Hypothalamus (tissue), 51 donors: ENCODE measurements at places on chromosomes 4 and X.

DNA sequence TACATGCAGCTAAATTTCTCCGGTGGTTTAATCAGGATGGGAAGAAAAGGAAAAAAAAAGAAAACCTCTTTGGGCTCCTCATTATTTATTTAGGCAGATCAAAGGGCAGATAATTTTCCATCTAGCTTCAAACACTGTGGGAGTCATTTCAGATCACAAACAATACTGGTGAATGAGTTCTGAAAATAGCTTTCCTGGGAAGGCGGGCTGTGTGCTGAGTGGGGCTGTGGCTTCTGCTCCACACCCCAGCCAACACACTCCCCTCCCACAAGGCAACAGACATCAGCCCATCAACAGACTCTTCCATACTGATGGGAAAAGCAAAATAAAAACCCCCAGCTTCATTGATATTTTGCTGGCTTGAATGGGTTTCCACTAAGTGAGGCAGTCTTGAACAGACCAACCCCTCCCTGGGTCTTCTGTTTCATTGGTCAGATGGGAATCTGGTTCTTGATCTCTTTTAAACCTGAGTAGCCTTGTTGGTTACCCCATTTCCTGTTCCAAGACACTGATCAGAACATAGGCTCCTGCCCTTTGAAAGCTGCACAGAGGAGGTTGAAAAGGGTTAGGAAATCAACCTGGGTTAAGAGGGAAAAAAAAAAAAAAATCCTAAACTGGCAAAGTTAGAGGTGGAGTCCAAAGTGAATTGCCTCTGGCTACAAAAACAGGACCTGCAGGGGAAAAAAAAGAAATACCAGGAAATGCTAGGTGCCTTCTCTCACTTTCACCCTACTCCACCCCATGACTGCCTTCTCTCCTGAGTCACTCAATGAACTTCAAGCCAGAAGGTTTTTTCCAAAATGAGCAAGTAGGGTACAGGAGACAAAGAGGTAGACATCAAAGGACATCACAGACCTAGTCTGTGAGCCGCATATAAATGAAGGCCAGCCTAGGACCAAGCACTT, 20.0 kb downstream of the AMOT start:
- DNase-seq = no peak

DNA sequence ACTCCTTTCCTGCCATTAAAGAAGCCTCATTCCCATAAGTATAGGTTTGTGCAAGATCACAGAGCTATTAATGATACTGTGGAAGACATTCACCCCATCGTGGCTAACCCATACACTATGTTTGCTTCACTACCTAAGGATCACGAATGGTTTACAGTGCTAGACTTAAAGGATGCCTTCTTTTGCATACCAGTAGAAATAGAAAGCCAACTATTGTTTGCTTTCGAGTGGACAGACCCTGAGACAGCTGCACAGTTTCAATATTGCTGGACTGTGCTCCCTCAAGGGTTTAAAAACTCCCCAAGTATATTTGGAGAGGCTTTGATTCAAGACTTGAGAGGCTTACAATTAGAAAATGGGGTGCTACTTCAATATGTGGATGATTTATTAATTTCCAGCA, 16.0 kb upstream of the PAPSS1 start:
- DNase-seq = no peak

DNA sequence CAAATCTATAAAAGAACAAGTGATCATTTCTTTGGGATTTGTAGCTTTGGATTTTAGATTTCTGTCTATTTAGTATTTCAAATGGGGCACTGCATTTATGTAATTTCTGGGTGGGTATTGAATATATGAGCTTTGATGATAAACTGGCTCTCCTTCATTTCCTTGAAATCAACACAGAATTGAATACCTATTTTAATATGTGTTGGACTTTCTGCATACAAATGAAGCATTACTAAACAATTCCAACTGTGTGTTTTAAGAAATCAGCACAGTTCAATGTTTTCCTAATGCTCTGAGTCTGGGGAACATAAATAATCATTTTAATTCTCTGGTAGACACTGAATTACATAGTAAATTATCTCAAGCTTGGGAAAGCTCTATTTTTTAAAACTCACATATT, 42.0 kb upstream of the GBA3 start:
- no peak for DNase-seq

DNA sequence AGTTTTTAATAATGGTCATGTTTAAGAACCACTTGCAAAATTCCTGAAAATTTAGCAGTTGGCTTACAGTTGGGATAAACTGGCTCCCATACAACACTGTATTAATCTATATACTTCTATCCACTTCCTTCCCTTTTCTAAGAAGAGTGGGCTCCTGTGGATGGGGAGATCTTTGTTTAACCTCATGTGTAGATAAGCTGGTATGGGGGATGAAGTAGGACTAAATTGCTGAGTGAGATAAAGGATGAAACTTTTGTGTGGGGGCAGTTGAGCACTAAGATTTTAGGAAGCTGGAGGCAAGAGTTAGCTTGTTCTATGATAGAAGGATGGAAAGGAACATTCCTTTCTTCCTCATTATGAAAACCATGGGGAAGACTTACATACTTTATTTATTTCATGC, 54.6 kb upstream of the ATP8A1 start:
- no peak for DNase-seq

DNA sequence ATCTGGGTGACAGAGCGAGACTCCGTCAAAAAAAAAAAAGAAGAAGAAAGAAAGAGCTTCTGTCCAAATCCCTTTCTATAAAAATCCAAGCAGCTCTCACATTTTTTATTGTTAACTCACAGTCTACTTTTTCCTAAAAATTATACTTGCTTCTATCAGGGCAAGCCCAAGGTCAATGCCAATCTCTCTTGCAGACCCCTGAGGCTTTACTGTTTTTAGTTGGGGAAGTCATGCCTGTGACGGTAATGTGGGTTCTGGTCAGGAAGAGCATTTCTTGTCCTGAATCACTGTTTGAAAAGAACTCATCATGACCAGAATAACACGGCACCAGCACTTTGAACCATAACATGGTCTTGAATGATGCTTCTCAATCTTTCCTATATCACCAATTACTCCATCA, 54.6 kb upstream of the CITED1 start:
- no peak for DNase-seq

DNA sequence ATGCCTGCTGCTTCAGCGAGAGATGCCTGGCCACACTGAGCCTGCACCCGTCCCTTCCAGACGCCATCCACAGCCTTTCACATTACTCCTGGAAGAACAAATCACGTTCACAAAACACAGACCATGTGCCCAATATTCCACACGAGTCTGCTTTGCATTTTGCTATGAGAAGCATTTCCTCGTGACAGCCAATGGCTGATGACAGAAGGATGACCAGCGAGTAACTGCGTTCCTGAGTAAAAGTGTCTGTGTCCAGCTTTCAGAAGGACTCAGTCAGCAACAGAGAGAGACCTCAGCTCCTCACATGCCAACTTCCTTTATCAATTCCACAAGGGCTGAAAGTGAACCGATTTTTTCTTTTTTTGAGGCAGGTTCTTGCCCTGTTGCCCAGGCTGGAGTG, 19.5 kb downstream of the NAT8L start:
- DNase-seq = no peak

DNA sequence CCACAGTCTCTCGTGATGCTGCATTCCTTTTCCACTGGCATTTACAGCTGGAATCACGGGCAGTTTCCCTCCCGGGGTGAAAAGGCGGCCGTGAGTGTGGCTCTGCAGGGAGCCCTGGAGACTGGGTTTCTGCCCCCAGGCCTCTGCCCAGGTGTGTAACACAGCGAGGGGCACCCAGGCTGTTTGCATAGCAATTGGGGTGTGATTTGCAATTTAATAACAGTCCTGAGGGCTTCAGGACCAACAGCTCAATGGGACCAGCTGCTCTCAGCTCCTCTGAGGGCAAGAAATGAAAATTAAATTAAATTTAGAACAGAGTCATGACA, 99.0 kb upstream of the SHOX start:
- no peak for DNase-seq

DNA sequence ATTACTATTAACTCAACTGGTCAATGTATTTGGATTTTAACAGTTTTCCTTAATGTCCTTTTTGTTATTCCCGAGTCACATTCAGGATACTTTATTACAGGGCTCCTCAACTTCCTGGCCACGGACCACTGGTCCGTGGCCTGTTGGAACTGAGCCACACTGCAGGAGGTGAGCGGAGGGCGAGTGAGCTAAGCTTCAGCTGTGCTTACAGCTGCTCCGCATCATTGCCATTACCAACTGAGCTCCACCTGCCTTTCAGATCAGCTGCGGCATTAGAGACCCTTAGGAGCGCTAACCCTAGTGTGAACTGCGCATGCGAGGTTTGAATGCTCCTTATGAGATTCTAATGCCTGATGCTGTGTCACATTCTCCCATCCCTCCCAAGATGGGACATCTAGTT, 591.7 kb downstream of the CCSER1 start:
- no peak for DNase-seq

DNA sequence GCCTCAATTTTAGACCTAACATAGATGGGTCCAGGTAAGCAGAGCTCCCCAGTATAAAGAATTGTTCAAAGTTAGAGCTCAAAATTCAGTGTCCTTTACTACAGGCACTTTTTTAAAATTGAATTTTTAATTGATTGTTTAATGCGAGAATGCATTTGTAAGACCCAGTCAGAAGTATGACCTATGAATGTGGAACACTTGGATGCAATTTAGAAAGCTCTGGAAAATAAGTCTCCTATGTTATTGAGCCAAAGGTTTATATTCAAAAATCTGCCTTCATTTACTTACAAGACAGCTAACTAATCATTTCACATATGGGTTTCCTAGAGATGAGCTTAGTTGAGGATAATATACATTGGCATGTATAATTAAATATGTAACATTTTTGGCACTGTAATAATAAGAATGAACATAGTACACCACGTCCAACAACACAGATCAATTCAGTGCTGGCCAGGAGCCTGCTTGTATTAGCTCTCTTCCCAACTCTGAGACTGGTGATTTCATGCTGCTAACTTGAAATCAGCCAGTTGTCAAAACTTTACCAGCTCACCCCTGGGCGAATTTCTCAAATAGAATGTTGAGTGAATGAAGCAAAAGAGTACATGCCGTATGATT, 197.2 kb upstream of the NPY2R start:
- no peak for DNase-seq

DNA sequence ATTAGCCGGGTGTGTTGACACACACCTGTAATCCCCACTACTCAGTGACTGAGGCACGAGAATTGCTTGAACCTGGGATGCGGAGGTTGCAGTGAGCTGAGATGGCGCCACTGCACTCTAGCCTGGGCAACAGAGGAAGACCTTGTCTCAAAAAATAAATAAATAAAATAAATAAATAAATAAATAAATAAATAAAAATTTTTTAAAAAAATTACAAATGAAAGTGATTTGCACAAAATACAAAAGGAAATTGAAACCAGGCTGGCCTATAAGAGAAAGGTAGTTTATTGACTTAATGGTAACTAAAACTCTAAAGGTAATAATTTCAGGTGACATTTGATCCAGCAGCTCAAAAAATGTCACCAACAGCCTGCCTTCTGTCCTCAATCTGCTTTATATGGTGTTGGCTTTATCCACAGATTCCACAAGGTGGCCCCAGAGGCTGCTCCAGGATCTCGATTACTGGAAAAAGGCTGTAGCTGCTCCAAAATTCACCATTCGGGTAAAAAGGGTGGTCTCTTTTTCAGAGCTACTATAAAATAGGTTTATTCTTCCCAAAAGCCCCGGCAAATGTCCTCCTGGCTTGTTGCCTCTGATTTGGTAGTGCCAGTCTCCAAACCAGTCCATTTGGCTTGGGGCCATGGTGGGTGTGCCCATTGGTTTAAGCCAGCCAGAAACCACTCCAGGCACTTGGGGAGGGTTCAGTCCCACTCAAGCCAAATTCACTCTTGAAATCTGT, 61.4 kb upstream of the TRIM2 start:
- peak; percentile 48 for DNase-seq

DNA sequence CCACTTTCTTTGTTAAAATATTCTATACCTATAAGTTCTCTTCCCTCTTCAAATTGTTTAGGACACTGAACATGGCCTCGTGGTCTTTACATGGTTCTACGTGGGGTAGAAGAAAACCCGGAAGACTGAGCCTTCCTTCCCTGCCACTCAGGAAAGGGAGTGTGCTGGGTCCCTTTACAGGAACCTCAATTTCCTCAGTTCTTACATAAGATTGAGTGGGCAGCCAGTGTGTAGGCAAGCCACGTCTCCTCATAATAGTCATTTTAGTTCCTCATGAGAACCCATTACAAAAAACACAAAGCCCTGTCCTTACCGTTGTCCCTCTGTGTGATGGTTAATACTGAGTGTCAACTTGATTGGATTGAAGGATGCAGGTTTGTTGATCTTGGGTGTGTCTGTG, 28.7 kb upstream of the SMIM10L2A start:
- no peak for DNase-seq
